Omental fat pad (tissue), 4 donors: ENCODE measurements at places on chromosomes 1 and 21. TPM values are rescaled to one million over a fixed set of nuclear protein-coding genes. Genes with fewer than 3 reads are reported as not detected.

UBL4B gene
- 0.46 TPM for total RNA-seq

TNFRSF8 gene
- 4.4 TPM for total RNA-seq

IGSF3 gene
- total RNA-seq = 4.1 TPM

AUNIP gene
- total RNA-seq = not detected

- no peak for DNase-seq
Observed at GRCh38 chr1:238139713-238140112, 249.0 kb upstream of the ZP4 start.

- no peak for DNase-seq
Observed at GRCh38 chr1:234927312-234927970, 201.2 kb downstream of the TOMM20 start.

GRCh38 chr1:18727956-18728355 lies 97.3 kb downstream of the PAX7 start:
- DNase-seq = no peak

DNA sequence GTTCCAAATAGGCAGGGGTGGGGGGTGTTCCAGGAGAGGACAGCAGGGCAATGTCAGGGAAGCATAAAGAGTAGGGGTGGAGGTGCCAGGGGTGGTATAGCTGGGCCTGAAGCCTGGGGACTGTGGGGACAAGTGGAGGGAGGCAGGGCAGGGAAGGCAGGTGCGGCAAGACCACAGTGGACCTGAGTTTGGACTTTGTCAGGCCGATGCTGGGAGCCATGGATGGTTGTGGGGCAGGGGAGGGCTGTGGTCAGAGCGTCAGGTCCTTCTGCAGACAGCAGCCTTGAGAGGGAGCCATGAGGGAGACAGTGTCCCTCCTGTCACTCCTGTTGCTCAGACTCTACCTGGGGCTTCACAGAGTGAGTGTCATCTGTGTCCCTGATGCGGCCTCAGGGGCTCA lies 320.3 kb downstream of the PTPRU start:
- DNase-seq = no peak

DNA sequence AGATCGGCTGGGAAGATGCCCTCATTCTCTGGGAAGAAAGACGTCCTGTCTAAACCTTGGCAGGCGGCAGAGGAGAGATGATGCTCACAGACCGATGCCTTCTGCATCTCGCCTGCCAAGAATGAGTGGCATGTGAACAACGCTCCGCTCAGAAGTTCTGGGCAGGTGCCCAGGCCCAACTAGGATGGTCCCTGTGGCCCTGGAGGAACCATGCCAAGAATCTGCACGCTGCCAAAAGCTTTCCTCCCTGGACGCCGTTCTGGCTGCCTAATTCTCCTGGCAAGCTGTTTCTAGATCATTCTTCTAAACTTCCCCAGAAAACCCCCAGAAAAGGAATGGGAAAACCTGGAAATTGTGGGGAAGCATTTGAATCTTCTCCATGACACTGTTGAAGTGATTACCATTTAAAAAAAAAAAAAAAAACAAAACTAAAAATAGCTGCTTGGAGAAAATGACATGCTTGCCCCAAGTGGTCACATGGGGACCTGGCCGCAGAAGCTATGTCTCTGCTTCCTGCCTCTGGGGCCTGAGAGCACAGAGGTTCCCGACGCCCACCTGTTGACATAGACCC lies 440.9 kb downstream of the PRDM2 start:
- no peak for DNase-seq

DNA sequence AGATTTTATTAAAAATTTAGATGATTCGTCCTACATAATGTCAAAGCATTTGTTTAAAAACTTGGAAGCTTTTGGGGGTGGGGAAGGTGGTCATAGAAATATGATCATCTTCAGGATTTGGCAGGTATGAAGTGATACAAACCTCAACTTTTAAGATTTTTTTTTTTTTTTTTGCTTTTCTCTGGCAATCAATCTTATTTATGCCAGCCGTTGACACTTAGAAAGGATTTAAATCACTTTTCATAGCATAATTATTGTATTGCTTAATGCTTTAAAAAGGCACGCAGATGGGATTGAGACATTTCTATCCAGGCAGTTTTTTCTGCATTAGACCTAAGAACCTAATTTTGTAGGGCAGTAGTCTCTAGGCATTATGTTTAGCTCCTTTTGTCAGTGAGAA lies 19.7 kb downstream of the MRPS6 start:
- no peak for DNase-seq

DNA sequence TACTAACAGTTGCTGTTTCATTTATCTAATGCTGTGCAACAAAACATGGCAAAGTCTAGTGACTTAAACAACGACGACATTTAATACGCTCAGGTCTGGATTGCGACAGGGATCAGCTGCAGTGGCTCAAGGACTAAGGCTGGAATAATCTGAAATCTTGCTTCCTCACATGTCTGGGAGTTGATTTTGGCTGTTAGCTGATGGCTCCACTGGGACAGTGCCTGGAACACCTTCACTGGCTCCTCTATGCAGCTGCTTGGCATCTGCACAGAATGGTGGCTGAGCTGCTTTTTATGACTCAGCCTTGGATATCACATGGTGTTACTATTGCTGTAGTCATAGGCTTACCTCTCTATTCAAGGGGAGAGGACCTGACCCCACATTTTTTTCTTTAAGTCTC lies 24.0 kb upstream of the BTG3 start:
- DNase-seq = no peak

DNA sequence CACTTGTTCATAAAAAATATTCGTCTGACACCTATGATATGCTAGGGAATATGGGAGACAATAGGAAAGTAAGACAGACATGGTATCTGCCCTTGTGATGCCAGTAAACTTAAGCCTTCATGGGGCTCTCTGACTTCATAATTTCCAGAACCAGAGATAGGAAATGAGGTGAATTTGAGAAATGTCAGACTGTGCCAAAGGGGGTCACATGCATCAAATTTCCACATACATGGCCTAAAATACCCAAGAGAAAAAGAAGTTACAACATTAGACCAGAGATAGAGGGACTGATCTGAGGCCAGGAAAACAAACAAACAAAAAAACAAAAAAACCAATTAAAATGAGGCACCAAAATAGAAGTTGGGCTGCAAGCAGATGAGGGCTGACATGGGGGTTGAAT lies 75.7 kb downstream of the DISC1 start:
- DNase-seq = no peak

GRCh38 chr1:6913086-6913485 lies 127.8 kb downstream of the CAMTA1 start:
- DNase-seq = no peak

DNA sequence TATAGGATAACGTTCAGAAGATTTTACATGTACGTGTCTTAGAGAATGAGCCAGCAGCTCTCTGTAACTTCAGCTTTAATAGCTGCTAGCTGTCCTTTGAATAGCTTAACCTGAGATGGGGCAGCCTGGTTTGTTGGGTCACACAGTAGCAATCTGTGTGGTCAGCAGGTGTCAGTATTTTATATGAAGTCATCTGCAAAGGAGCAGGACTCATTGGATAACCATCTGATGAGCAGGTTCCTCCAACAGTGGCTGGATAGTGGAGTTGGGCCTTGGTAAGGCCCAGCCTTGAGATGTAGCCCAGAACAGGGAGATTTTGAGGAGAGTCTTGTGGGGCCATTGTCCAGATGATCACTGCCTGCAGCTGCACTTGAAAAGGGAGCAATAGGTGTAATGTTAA lies 6.4 kb downstream of the GSTM5 start:
- no peak for DNase-seq

DNA sequence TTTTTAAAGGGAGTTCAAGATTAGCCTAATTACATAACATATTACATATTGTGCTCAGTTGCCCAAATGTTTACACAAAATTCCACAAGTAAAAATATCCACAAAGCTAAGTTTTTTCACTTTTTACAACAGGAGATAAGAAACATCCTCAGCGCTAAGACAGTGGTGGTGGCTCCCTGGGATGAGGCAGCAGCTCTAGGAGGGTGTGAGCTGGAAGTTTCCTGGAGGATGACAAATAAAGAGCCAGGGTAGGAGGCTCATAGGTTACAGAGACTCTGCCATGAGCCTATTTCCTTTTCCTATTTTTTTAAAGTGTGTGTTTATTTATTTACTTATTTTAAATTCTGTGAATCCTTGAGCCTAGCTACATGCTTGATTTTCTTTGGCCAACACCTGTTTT lies 91.7 kb downstream of the COL24A1 start:
- DNase-seq = no peak

- DNase-seq = no peak
Observed at GRCh38 chr1:232300466-232300865, 329.5 kb downstream of the SIPA1L2 start.
